CD4-positive, alpha-beta T cell (primary cell): ENCODE measurements at places on chromosomes 16 and 17.

- no peak for DNase-seq
These were observed 52.1 kb downstream of the CDH11 start for GRCh38 chr16:65069766-65070165.

- DNase-seq: no peak
These were observed 6.2 kb upstream of the ACTG1 start for GRCh38 chr17:81518785-81519283.

DNA sequence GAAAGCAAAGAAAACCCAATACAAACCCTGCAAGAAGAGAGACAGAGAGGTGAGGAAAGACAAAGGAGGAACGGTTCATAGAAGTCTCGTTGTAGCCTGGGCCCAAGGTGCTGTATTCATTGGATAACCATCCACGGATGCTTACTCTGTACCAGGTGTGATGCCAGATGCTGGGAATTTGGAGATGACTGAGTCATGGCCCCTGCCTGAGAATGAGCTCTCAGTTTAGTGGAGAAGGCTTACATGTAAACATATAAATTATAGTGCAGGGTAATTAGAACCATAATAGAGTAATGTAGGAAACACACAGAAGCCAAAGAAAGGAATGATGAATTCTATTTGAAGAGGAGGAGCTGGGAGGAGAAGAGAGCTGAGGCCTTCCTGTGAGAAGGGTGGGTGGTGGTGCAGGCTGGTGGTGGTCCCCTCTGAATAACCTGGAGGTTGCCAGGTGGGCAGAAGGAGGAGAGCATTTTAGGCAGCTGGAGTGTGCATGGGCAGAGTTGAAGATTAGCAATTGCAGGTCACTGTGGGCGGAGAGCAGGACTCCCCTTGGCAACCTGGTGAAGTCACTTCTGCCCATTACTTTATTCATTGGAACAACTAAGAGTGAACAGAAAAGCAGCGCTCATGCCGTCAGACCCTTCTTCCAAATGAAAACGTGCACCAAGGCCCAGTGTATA is 7.7 kb upstream of the ZG16 start:
- DNase-seq: no peak

GRCh38 chr17:55040611-55041010 is 72.0 kb downstream of the STXBP4 start:
- no peak for DNase-seq

DNA sequence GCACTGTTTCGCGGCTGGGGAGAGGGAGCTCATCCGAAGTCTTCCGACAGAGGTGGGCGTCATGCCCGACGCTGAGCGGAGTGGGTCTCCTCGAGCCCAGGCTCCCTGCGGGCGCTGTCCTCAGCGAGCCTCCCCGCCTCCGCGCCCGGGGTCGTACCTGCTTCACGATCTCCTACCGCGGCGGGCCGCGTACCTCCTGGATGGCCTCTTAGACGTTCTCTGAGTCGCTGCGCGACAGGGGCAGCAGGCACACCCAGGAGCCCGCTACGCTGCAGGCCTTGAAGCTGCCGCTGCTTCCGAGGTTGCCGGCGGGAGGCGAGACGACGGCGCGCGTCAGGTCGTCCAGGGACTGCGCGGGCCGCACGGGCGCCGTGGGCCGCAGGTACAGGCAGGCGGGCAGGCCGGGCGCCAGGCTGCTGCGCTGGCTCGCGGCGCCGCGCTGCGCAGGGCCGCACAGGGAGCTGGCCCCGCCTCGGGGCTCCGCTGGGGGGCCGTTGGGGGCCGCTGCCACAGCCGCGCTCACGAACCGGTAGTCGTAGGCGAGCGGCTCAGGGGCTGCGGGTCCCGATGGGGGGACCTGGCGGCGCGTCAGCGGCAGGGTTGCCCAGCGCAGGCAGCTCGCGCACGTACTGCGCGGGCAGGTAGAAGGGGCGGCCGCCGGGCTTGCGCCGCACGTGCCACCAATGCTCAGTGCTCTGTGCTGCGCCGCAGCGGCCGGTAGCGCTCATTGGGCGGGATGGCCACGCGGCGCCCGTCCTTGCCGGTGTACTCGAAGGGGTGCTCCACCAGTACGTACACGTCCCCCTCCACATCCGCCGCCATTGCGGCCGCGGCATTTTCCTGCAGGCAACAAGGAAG is 116.4 kb upstream of the SMURF2 start:
- no peak for DNase-seq

DNA sequence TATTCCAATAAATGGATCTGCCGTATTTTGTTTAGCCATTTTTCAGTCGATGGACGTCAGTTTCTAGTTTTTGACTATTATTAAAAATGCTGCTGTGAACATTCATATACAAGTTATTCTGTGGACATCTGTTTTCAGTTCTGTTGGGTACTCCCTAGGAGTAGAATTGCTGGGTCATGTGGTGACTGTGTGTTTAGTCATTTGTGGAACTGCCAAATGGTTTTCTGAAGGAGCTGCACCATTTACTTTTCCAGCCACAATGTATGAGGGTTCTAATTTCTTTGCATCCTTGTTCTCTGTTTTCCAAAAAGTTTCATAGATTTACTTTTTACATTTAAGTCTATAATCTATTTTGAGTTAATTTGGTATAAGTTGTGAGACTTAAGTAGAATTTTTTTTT is 29.5 kb downstream of the CYLD start:
- no peak for DNase-seq

GRCh38 chr17:6261466-6261865 is 173.5 kb downstream of the AIPL1 start:
- DNase-seq: no peak

DNA sequence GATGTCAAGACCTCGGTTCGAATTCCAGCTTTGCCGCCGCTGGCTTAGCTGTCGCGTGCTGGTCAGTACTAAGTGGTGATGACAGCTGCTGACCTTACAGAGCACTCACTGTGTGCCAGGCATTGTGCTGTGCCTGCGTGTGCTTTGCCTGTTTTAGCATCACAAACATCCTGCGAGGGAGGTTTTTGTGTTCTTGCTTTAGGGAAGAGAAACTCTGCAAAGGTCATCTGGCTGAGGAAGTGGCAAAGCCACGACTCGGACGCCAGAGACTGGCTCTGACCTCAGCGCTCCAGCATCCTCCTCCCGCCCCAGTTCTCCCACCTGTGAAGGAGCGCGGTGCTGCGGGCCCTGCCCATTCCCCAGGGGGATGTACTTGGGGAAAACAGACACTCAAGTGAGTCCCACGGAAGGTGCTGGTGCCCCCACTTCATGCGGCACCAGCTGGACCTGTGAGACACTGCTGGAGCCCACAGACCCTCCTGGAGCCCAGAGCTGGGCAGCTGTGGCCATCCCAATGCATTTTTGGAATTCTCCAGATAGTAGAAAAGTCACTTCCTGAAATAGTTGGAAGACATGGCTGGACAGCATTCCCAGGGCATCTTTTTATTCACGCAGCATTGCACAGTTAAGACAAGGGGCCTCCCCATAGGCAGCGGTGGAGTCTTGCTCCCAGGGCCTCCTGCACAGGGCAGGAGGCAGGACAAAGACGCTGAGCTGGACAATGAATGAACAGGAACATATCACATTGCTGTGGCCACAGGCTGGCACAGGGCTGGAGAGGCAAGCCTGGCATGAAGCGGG is 20.0 kb upstream of the HERPUD1 start:
- DNase-seq: no peak

- DNase-seq: no peak
These were observed 65.0 kb downstream of the TBX4 start for GRCh38 chr17:61517265-61517664.

- DNase-seq: no peak
These were observed 1.5 kb upstream of the SRCAP start for GRCh38 chr16:30697264-30698138.

DNA sequence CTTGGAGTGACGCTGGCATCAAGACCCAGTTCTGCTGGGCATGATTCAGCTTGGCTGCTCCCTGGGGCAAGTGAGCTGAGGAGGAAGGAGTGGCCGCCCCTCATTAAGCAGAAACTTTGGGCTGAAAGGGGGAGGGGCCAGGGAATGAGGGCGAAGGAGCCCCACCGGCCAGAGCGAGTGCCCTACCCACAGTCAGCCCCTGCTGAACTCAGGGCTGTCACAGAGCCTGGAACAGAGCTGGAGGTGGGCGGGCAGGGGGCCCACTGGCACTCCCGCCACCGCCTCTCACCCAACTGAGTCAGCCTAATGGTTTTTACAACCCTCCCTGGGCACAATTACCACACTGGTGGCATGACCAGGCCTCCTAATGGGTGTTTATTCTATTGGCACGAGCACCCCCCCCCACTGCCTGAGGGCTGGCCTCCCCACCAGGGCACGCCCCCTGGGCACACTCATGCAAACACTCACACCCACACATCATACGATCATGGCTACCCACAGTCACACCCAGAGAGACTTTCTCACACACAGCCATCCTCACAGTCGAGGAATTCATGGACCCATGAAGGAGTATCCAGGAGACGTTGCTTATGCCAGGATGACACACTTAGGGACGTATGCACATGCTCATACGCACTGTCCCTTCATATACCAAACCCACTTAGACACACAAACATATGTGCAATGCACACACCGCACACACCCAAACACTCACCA is 19.2 kb downstream of the UNC119 start:
- no peak for DNase-seq

GRCh38 chr17:80160536-80160935 is 9.3 kb upstream of the CARD14 start:
- DNase-seq: no peak

GRCh38 chr16:2155977-2156848 is 631 bp downstream of the TRAF7 start:
- no peak for DNase-seq

DNA sequence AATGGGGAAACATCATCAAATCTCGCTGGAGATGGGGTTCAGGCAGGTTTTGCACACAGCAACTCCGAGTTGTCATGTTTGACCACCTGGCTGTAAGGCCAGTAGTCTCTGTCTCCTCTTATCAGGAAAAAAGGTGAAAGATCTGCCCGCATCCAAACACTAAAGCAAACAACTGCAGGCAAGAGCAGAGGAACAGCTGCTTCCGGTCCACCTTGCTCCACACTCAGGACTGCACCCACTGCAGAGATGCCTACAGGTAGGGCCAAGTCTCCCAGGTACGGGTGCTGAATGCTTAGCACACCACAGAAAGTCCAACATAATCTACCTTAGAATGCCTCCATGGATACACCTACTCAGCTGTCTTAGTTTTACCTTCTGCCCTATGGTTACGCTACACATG is 7.3 kb downstream of the TEX2 start:
- DNase-seq: no peak
